Common myeloid progenitor, CD34-positive (primary cell): ENCODE measurements at places on chromosomes 7 and 10.

GRCh38 chr10:70699659-70700174 lies 27.4 kb downstream of the ADAMTS14 start:
- H3K36me3 ChIP-seq, result no peaks in the 10 kb centered on the region
- no peak overlapping the region for H3K27ac ChIP-seq
- H3K4me3 ChIP-seq, result no peak overlapping the region
- peaks cover 4% of the 10 kb centered on the region for H3K4me1 ChIP-seq

DNA sequence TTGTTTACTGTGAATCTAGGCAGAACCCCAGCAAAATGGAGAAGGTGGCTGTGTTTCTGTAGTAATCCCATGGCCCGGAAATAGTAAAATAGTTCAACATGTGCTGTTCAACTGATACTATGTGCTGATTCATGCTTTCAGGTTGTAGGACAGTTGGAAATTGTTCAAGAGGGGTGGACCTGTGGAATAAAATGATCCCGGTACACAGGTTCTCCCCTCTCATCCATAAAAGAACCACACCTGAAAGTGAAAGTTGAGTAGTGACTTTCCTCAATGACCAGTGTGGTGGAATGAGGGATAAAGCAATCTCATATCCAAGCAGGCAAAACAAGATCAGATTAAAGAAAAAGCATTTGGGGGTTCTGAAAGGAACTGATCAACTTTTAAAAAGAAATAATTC lies 177.1 kb downstream of the POU6F2 start:
- no peak overlapping the region for H3K27ac ChIP-seq
- H3K4me3 ChIP-seq, result no peak overlapping the region
- H3K27me3 ChIP-seq, result no peaks in the 10 kb centered on the region
- H3K4me1 ChIP-seq, result no peaks in the 10 kb centered on the region

- H3K27ac ChIP-seq, result no peak overlapping the region
- H3K36me3 ChIP-seq, result no peaks in the 10 kb centered on the region
- peaks cover 5% of the 10 kb centered on the region for H3K27me3 ChIP-seq
- no peak for DNase-seq
- no peaks in the 10 kb centered on the region for H3K4me1 ChIP-seq
Measured at GRCh38 chr10:24307696-24308485, 99.0 kb downstream of the KIAA1217 start.

- peaks cover 3% of the 10 kb centered on the region for H3K4me1 ChIP-seq
- H3K4me3 ChIP-seq, result no peak overlapping the region
- H3K36me3 ChIP-seq, result no peaks in the 10 kb centered on the region
- peaks cover 20% of the 10 kb centered on the region for H3K27me3 ChIP-seq
Measured at GRCh38 chr7:1596181-1597043, 26.6 kb upstream of the PSMG3 start.

DNA sequence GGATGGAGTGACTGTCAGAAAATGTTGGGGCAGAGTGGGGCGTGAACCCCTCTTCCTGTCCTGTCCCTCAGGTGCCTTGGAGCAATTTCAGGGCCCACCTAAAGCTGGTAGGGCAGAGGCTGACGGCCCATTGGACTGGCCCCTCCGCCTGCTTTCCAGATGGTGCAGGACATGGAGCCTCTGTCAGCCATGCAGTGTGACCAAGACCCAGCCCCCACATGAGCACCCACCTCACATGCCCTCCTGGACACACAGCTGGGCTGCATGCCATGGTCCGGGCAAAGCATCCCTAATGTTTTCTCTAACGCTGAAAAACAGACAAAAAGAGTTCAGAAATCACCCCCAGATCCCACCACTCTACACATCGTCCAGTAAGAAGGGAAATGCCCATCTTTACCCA lies 51.3 kb upstream of the PSAP start:
- no peak overlapping the region for H3K27ac ChIP-seq
- no peak for DNase-seq
- H3K27me3 ChIP-seq, result no peaks in the 10 kb centered on the region
- H3K36me3 ChIP-seq, result no peaks in the 10 kb centered on the region

DNA sequence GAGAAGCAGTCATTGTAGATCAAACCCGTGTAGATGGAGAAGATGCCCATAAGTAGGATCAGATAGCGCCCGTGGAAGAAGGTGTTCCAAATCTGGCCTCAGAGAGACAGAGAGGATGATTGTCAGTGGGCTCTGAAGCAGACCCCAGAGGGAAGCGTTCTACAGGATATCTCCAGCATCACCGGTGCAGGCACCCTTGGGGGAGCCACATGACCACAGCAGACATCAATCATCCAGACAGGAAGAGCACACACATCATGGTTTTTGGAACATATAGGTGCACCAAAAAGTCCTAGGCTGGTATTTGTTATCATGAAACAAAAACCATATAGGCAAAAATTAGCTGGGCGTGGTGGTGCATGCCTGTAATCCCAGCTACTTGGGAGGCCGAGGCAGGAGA lies 44.0 kb upstream of the SVOPL start:
- no peaks in the 10 kb centered on the region for H3K27me3 ChIP-seq
- H3K36me3 ChIP-seq, result no peaks in the 10 kb centered on the region
- H3K4me1 ChIP-seq, result no peaks in the 10 kb centered on the region

DNA sequence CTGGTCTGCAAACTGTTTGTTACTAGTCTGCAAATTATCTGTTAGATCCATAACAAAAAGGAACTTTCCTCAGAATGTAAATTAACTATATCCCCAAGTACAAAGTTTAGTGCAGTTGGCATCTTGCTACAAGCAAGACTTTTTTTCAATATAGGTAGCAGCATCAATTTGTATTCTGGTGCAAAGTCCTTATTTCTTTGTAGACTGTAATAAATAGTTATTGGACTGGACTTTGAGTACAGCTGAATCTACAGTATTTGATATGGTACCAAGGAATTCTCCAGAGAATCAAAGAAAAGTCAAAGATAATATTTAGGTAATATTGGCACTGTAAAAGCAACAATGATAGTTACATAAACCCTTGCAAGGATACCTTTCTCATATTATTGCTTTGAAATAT lies 89.6 kb downstream of the EXOC6 start:
- no peak overlapping the region for H3K27ac ChIP-seq
- H3K27me3 ChIP-seq, result no peaks in the 10 kb centered on the region
- H3K4me3 ChIP-seq, result no peak overlapping the region
- DNase-seq, result no peak
- no peaks in the 10 kb centered on the region for H3K4me1 ChIP-seq
- peaks cover 6% of the 10 kb centered on the region for H3K36me3 ChIP-seq
